Colonic mucosa (tissue), 4 donors: ENCODE measurements at places on chromosomes 1 and 21. TPM values are rescaled to one million over a fixed set of nuclear protein-coding genes. Genes with fewer than 3 reads are reported as not detected.
A peak's percentile ranks its signal among the peaks of the same experiment; 100 is the strongest.

The PLA2G2C gene
- total RNA-seq = 0.27 TPM

The RNASEL gene
- total RNA-seq = 19.5 TPM

The LAMC2 gene
- 27.7 TPM for total RNA-seq

The OR2T35 gene
- total RNA-seq = not detected

The HPCAL4 gene
- 0.16 TPM for total RNA-seq

The DCLRE1B gene
- 5.4 TPM for total RNA-seq

The POFUT2 gene
- 31.6 TPM for total RNA-seq

The CLDN14 gene
- total RNA-seq = 0.17 TPM

The AXDND1 gene
- total RNA-seq = 2.8 TPM

GRCh38 chr1:31418626-31419323, 5.8 kb downstream of the SERINC2 start:
- no peak for DNase-seq
- no peaks in the 10 kb centered on the region for H3K27me3 ChIP-seq
- H3K4me1 ChIP-seq = no peaks in the 10 kb centered on the region
- no peak overlapping the region for H3K27ac ChIP-seq
- H3K4me3 ChIP-seq = no peak overlapping the region

- H3K4me1 ChIP-seq = no peaks in the 10 kb centered on the region
- no peak overlapping the region for H3K4me3 ChIP-seq
- H3K36me3 ChIP-seq = no peaks in the 10 kb centered on the region
These were observed 82.1 kb upstream of the CCDC190 start for GRCh38 chr1:162942916-162943559.

- H3K27me3 ChIP-seq = no peaks in the 10 kb centered on the region
- no peak for DNase-seq
- H3K4me1 ChIP-seq = no peaks in the 10 kb centered on the region
- H3K36me3 ChIP-seq = no peaks in the 10 kb centered on the region
These were observed 1.3 kb downstream of the LY9 start for GRCh38 chr1:160797271-160797709.

- no peaks in the 10 kb centered on the region for H3K36me3 ChIP-seq
- DNase-seq = no peak
- no peaks in the 10 kb centered on the region for H3K4me1 ChIP-seq
- H3K27me3 ChIP-seq = no peaks in the 10 kb centered on the region
- no peak overlapping the region for H3K4me3 ChIP-seq
These were observed 64.0 kb downstream of the PRDM2 start for GRCh38 chr1:13763991-13764390.

- no peaks in the 10 kb centered on the region for H3K36me3 ChIP-seq
- H3K4me1 ChIP-seq = peaks cover 9% of the 10 kb centered on the region
- H3K4me3 ChIP-seq = peak within 1 kb of the TSS; percentile 49
- H3K27ac ChIP-seq = peak within 1 kb of the TSS; percentile 35
- no peaks in the 10 kb centered on the region for H3K27me3 ChIP-seq
These were observed at the start of gene SORT1 for GRCh38 chr1:109397581-109398342. Gene SORT1 (minus strand): TSS chr1:109397918. CDS start chr1:109397892, 26 bp downstream.

GRCh38 chr1:94949681-94950661, 23.1 kb upstream of the CNN3 start:
- no peak overlapping the region for H3K27ac ChIP-seq
- no peak overlapping the region for H3K4me3 ChIP-seq
- peaks cover 9% of the 10 kb centered on the region for H3K4me1 ChIP-seq
- peak; percentile 59 for DNase-seq
- H3K27me3 ChIP-seq = no peaks in the 10 kb centered on the region

- no peaks in the 10 kb centered on the region for H3K36me3 ChIP-seq
- no peaks in the 10 kb centered on the region for H3K27me3 ChIP-seq
- H3K4me1 ChIP-seq = peaks cover 9% of the 10 kb centered on the region
These were observed 8.6 kb downstream of the SMAP2 start for GRCh38 chr1:40382108-40382460.

GRCh38 chr1:234170067-234170466, 203.2 kb upstream of the COA6 start:
- H3K4me3 ChIP-seq = no peak overlapping the region
- no peak for DNase-seq
- no peaks in the 10 kb centered on the region for H3K27me3 ChIP-seq
- no peaks in the 10 kb centered on the region for H3K4me1 ChIP-seq

DNA sequence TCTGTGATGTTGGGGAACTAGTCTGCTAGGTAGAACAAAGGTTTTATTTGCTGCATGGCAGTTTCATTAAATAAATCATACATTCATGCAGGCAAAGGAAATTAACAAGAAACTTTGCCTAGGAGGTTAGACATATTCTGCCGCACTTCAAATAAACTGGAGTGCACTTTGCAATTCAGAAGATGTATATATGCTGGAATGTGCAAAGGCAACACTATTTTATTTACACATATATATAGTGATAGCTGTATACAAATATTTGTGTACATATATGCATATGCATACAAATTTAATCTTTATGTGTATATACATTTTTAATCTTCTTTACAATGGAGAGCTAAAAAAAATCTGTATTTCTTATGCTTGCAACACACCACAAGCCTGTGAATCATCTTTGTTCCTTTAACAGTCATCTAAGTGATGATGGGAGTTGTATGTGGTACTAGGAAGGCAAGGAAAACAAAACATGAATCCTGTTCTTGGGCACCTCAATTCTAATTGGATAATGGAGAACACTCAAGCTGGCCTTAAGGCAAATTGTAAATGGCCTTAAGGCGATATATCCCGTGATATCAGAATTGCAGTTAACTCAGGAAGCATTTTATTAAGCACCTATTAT, 605.8 kb upstream of the CAMK1G start:
- H3K27me3 ChIP-seq = no peaks in the 10 kb centered on the region
- no peaks in the 10 kb centered on the region for H3K36me3 ChIP-seq
- no peak for DNase-seq
- no peaks in the 10 kb centered on the region for H3K4me1 ChIP-seq
- H3K27ac ChIP-seq = no peak overlapping the region

DNA sequence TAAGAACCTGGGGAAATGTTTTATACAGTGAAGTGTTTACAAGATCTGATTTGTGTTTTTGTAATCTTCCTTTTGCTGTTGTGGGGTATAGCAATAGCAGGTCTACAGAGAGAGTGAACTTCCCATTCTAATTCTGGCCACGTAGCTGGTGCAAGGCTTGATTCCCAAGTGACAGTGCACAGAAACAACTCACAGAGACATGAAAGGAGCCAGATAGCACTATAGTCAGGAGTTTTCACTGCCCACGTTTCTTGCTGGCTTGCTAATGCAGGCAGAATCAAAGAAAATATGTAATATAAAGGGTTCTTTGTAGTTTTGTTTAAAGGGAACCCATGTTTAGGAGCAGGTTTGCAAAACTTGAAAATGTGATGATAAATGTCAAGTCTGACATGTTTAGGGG, 170.9 kb upstream of the IVNS1ABP start:
- DNase-seq = no peak
- H3K27me3 ChIP-seq = no peaks in the 10 kb centered on the region
- H3K4me3 ChIP-seq = no peak overlapping the region
- H3K36me3 ChIP-seq = no peaks in the 10 kb centered on the region

DNA sequence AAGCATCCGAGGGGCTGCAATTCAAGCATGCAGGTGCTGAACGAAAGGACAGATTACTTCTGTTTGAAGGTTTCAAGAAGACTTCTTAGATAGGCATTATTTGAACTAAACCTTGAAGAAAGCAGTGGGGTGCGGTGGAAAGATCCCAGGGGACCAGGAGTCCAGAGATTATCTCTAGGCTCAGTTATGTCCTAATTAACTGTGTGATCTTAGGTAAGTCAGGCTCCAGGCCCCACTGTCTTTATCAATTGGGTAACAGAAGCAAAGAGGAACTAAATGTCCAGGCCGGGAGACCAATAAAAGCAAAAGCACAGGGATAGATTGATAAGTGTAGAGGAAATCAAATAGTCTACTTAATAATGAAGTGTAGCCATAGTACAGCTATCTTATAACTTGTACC, 72.9 kb upstream of the CDC42BPA start:
- H3K4me1 ChIP-seq = no peaks in the 10 kb centered on the region
- no peak overlapping the region for H3K4me3 ChIP-seq
- H3K27ac ChIP-seq = no peak overlapping the region
- H3K27me3 ChIP-seq = no peaks in the 10 kb centered on the region

DNA sequence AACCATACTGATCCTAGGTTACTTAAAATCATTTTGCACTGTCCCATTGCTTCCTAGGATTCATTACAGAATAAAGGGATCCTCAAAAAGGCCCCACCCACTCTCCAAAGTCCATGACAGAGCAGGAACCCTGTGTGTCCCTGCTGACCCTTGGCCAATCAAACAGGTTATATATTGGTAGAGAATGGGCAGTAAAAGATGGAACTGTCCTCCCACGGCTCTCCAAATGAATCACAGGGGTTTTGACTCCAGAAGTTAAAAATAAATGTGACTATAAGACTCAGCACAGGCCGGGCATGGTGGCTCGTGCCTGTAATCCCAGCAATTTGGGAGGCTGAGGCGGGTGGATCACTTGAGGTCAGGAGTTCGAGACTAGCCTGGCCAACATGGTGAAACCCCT, 65.5 kb downstream of the ACOT7 start:
- no peaks in the 10 kb centered on the region for H3K27me3 ChIP-seq
- peaks cover 7% of the 10 kb centered on the region for H3K4me1 ChIP-seq
- H3K36me3 ChIP-seq = no peaks in the 10 kb centered on the region

DNA sequence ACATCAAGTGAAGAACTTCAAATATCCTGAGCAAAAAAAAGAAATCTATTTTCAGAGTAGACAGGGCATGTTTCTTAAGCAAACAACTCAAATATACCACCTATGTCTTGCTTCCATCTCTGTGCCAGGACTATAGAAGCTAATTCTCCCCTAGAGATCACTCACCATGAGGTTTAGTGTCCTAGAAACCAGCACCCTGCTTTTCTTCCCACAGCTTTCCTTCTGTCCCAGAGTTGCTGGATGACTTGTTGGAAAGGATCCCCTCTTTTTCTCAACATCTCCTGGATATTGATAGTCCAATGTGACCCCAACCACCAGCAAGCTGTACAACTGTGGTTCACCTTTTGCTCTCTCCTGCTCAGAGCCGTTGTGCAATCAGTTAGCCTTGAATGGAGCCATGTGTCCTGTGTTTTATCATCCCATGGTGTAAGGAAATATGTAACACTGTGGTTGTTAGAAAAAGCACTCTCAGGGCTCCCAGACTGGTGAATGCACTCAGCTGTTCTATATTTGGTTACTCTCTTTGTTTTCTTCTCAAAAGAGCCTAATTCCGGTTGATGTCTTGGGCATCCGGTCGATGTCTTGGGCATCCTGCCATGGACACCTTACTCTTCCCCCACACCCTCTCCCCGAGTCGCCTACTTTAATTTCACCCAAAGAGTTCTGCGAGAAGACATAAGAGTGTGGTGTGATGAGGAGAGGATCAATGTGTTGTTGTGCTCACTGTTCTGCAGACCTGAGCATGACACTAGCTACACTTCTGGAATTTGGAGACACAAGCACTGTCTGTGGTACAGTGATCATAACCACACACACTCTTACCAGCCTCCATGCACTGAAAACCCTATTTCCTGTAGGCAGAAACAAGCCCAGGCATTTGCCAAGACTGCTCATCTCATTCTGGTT, 1.7 kb downstream of the TNFSF4 start:
- no peaks in the 10 kb centered on the region for H3K36me3 ChIP-seq
- no peak for DNase-seq
- no peak overlapping the region for H3K4me3 ChIP-seq
- no peak overlapping the region for H3K27ac ChIP-seq
- H3K4me1 ChIP-seq = no peaks in the 10 kb centered on the region
- no peaks in the 10 kb centered on the region for H3K27me3 ChIP-seq

GRCh38 chr1:60637651-60638050, 444.7 kb upstream of the NFIA start:
- no peaks in the 10 kb centered on the region for H3K27me3 ChIP-seq
- no peak overlapping the region for H3K27ac ChIP-seq
- no peak for DNase-seq
- no peaks in the 10 kb centered on the region for H3K36me3 ChIP-seq
- H3K4me1 ChIP-seq = no peaks in the 10 kb centered on the region
- H3K4me3 ChIP-seq = no peak overlapping the region

DNA sequence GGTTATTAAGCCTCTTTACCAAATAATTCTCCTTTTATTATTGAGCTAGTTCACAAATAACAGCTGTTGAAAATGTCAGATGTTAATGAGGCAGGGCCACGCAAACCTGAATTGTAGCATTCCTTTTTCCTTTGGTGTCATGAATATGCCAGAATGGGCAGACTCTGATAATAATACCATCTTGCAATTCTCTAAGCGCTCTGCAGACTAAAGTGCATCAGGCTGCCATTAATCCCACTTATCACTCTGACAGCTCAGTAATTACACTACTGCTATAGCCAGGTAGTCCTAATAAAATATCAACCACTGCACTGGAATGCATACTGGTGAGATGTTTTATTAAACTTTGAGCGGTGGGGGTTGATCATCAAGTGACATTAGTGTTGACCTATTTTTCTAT, 177.7 kb downstream of the DPYD start:
- no peak overlapping the region for H3K27ac ChIP-seq
- H3K27me3 ChIP-seq = no peaks in the 10 kb centered on the region
- no peaks in the 10 kb centered on the region for H3K36me3 ChIP-seq
- no peak for DNase-seq
- H3K4me3 ChIP-seq = no peak overlapping the region

GRCh38 chr1:173020138-173020750, 30.5 kb downstream of the TNFSF18 start:
- no peak overlapping the region for H3K27ac ChIP-seq
- no peaks in the 10 kb centered on the region for H3K36me3 ChIP-seq
- no peaks in the 10 kb centered on the region for H3K4me1 ChIP-seq
- DNase-seq = no peak
- H3K4me3 ChIP-seq = no peak overlapping the region

- no peak for DNase-seq
- H3K36me3 ChIP-seq = no peaks in the 10 kb centered on the region
- H3K27me3 ChIP-seq = no peaks in the 10 kb centered on the region
- H3K4me3 ChIP-seq = no peak overlapping the region
- no peaks in the 10 kb centered on the region for H3K4me1 ChIP-seq
These were observed 22.4 kb upstream of the FCER1A start for GRCh38 chr1:159279773-159280172.

GRCh38 chr1:46411601-46412341, 17.7 kb downstream of the FAAH start:
- no peak overlapping the region for H3K27ac ChIP-seq
- H3K36me3 ChIP-seq = no peaks in the 10 kb centered on the region
- no peak for DNase-seq
- H3K4me1 ChIP-seq = no peaks in the 10 kb centered on the region
- H3K27me3 ChIP-seq = no peaks in the 10 kb centered on the region

DNA sequence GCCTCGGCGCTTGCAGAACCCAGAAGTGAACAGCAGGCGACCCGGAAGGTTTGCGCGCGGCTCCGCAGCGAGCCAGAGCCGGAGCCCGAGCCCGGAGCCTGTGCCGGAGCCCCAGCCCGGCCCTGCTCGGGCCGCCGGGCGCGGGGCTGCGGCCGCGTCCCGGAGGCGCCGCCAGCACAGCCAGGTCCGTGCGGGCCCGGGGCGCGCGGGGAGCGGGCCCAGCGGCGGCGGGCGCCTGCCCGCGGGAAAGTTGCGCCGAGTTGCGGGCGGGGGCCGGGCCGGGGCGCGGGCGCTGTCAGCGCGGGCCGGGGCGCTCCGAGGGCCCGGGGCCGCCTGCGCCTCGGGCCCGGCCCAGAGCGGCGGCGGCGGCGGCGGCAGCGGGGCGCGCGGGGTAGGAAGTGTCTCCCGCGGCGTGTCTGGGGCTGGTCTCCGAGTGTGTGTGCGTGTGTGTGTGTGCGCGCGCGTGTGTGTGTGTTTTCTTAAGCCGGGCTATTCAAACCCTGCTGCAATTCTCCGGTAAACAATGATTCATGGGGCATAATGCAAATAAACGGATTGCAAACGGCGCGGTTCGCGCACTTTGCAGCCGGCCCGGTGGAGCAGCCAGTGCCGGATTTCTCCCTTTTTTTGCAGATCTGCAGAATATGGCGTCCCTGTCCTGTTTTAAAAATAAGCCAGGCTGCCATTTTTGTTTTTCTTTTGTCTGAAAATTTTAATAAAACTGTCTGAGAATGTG, at the start of gene ZNF362:
Gene ZNF362 (plus strand): TSS at position 22 of the 736 bp plus-strand sequence. CDS start 14,083 bp downstream, outside the sequence.
- H3K4me3 ChIP-seq = peak within 1 kb of the TSS; percentile 67
- no peaks in the 10 kb centered on the region for H3K27me3 ChIP-seq
- H3K27ac ChIP-seq = peak within 1 kb of the TSS; percentile 77
